Endothelial cell (in vitro differentiated cells): ENCODE measurements at places on chromosomes 2 and 18. TPM values are rescaled to one million over a fixed set of nuclear protein-coding genes. Genes with fewer than 3 reads are reported as not detected.

Gene OSBPL6
- total RNA-seq = 3.0 TPM

Gene SLC23A3
- total RNA-seq = 1.7 TPM

Gene RAD51AP2
- total RNA-seq = 0.44 TPM

Gene UBE2E3
- 237 TPM for total RNA-seq

Gene HOXD4
- total RNA-seq = 3.5 TPM

Gene FABP1
- total RNA-seq = not detected

Gene TFCP2L1
- 1.7 TPM for total RNA-seq

Gene C1GALT1C1L
- total RNA-seq = 0.31 TPM

DNA sequence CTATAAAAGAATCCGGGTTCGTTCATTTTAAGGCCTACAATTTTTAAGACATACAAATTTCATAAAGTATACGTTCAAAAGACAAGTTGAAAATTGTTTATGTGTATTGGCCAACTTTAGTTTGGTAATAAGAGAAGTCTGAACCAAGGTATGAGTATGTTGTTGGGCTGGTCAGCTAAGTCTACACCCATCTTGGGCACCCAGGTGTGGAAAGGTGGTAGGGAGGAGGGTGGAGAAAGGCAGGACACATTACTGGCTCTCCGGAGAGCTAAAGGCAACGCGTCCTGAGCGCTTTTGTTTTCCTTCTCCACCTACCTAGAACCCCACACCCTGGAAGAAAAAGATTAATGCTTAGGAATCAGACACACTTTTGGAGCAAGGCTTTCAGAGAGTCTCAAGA, 899 bp upstream of the PELI1 start:
- H3K4me1 ChIP-seq = peaks cover 29% of the 10 kb centered on the region
- no peak for DNase-seq
- peaks cover 3% of the 10 kb centered on the region for H3K27me3 ChIP-seq
- peaks cover 5% of the 10 kb centered on the region for H3K36me3 ChIP-seq
- H3K4me3 ChIP-seq = peak overlapping the region; percentile 85
- peak overlapping the region; percentile 97 for H3K27ac ChIP-seq

DNA sequence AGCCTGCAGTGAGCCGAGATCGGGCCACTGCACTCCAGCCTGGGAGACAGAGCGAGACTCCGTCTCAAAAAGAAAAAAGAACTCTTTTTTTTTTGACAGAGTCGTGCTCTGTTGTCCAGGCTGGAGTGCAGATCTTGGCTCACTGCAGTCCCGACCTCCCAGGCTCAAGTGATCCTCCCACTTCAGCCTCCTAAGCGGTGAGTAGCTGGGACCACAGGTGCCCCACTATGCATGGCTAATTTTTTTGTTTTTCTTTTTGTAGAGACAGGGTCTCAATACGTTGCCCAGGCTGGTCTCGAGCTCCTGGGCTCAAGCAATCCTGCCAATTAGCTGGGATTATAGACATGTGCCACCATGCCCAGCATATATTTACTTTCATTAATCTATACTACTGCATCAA, 12.5 kb upstream of the INO80D start:
- no peak overlapping the region for H3K27ac ChIP-seq
- no peak overlapping the region for H3K4me3 ChIP-seq
- no peaks in the 10 kb centered on the region for H3K4me1 ChIP-seq
- DNase-seq = no peak
- H3K27me3 ChIP-seq = no peaks in the 10 kb centered on the region

DNA sequence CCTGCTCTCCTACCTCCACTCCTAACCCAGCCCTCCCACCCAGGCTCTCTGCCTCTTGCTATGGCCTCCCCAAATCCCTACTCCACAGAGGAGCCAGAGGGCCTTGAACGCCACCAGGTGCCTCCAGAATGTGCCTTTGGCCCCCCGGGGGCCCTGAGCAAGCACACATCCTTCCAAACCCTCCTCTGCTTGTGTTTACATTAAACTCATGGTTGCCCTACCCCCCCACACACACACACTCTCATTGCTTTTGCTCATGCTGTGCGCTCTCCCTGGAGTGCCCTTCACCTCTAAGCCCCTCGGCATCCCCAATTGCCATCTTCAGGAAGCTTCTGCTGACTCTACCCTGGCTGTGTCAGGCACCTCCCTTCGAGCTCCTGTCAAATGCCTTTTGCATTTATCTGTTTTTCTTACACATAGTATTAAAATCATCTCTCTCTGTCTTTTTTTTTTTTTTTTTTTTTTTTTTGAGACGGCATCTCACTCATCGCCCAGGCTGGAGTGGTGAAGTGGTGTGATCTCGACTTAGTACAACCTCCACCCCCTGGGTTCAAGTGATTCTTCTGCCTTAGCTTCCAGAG, 16.3 kb upstream of the TET3 start:
- no peaks in the 10 kb centered on the region for H3K27me3 ChIP-seq
- no peak overlapping the region for H3K27ac ChIP-seq
- no peaks in the 10 kb centered on the region for H3K36me3 ChIP-seq
- no peak overlapping the region for H3K4me3 ChIP-seq

GRCh38 chr18:54220406-54220805, 4.1 kb downstream of the MBD2 start:
- H3K4me3 ChIP-seq = no peak overlapping the region
- no peak for DNase-seq
- no peaks in the 10 kb centered on the region for H3K36me3 ChIP-seq
- H3K27me3 ChIP-seq = peaks cover 3% of the 10 kb centered on the region
- H3K27ac ChIP-seq = no peak overlapping the region
- peaks cover 15% of the 10 kb centered on the region for H3K4me1 ChIP-seq

DNA sequence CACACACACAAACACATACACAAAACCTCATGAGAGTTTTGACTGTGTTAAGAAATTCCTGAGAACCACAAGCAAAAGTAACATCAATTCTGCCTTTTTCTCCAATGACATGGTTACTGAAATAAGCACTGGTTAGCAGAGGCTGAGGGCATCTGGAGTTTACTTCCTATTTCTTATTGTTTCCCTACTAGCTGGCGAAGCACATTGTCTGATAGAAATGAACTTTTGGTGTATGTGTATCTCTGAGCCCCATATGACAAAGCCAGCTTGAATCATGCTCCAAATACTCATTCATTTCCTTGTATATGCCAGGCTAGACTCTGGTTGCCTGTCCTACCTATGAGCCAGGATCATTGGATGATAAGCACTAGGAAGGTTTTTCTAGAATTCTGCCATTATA, 203.1 kb downstream of the NCKAP5 start:
- no peaks in the 10 kb centered on the region for H3K4me1 ChIP-seq
- no peak for DNase-seq
- H3K36me3 ChIP-seq = no peaks in the 10 kb centered on the region
- no peak overlapping the region for H3K27ac ChIP-seq

DNA sequence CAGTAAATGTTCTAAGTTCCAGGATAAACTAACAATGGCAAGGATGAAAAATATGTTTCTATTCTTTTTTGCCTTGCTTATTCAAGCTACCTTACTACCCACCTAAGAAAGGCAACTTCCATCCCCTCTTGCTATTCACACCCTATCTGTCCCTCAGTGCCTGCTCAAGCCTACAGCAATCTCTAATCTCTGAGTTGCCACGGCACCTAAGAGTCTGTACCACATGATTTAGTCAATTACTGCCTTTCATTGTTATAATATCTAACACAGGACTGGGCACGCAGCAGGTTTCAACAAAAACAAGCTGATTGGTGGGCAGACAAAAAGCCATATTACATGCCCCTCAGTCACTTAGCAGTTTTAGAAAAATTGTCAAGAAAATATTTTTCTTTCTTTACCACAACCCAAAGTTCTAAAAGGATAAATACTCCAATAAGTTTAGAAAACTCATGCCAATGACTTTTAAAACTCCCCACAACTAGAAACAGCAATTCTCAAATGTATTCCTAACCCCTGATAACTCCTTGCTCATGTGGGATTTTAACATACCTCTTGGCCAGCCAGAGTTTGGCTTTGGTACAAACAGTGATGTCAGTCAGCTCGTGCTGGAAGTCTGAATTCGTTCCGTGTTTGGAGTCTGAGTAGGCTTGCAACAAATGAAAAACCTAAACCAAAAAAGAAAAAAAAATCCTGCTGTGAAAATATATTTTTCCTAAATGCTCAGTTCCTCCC, 117.3 kb upstream of the ZFP36L2 start:
- peaks cover 8% of the 10 kb centered on the region for H3K27me3 ChIP-seq
- peaks cover 25% of the 10 kb centered on the region for H3K4me1 ChIP-seq
- H3K27ac ChIP-seq = no peak overlapping the region
- no peaks in the 10 kb centered on the region for H3K36me3 ChIP-seq

- no peak for DNase-seq
- H3K27me3 ChIP-seq = peaks cover 14% of the 10 kb centered on the region
- H3K36me3 ChIP-seq = no peaks in the 10 kb centered on the region
- peaks cover 21% of the 10 kb centered on the region for H3K4me1 ChIP-seq
Observed at GRCh38 chr2:25044990-25045389, 3.1 kb downstream of the EFR3B start.

DNA sequence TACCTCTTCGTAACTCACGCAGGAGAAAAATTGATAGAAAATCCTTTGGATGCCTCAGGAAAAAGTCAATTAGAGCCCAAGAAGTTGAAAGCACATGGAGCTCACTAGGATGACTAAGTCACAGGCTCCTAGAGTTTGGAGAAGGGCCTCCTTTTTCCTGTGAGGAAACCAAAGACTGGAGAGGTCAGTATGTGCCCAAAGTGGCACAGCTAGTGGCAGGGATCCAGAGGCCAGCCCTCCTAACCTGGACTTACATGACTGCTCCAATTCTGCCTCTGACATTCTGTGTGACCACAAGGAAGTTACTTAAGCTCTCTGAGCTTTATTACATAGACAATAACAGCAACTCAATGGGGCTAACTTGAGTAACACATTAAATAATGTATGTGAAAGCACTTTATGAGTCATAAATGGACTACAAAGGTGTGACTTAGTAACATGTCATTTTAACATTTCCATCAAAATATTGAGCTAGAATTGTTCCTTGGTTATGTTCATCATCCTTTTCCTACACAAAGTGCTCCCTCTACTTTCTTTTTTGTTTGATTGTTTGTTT, 91.6 kb downstream of the DHRS9 start:
- no peaks in the 10 kb centered on the region for H3K27me3 ChIP-seq
- H3K36me3 ChIP-seq = no peaks in the 10 kb centered on the region
- H3K27ac ChIP-seq = no peak overlapping the region
- H3K4me1 ChIP-seq = no peaks in the 10 kb centered on the region
- H3K4me3 ChIP-seq = no peak overlapping the region
- no peak for DNase-seq

- H3K27me3 ChIP-seq = peaks cover 7% of the 10 kb centered on the region
- H3K4me1 ChIP-seq = no peaks in the 10 kb centered on the region
- H3K4me3 ChIP-seq = no peak overlapping the region
- peaks cover 12% of the 10 kb centered on the region for H3K36me3 ChIP-seq
- no peak for DNase-seq
- no peak overlapping the region for H3K27ac ChIP-seq
Observed at GRCh38 chr2:4412637-4413187, 709.3 kb downstream of the DCDC2C start.

DNA sequence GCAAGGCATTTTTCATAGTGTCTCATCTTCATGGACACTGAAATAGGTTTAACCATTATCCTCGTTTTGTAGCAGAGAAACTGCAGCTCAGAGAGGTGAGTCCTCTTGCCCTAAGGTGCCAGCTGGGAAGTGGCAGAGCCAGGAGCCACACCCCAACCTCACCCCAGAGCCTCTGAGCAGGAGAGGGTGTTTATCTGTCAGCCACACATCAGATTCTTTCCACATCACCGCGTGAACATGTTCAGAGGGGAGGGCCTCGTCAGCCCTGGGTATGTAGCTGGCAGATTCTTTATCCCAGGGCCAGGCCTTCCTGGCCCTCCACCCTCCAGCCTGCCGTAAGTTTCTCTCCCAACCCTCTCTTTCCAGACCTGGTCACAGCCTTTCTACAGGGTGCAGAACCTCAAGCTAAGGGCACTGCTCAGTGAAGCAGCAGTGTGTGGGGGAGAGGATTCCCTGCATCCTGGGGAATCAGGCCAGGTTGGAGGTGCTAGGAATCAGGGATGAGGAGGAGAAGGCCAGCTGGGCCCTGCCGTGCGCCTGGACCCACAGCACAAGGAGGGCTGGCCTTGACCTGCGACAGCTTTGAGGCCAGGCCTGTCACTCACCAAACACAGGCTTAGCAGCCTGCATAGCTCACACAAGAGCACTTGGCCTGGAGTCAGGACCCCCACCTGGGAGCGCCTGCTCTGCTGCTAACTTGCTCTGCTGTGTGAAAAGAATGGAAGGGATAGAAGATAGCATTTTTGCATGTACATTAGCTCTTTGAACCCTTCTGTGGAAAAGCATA, 111.3 kb upstream of the MCFD2 start:
- no peaks in the 10 kb centered on the region for H3K4me1 ChIP-seq
- H3K27ac ChIP-seq = no peak overlapping the region
- H3K27me3 ChIP-seq = peaks cover 12% of the 10 kb centered on the region
- DNase-seq = no peak

GRCh38 chr2:126876631-126877030, 22.1 kb upstream of the TEX51 start:
- DNase-seq = no peak
- no peaks in the 10 kb centered on the region for H3K27me3 ChIP-seq
- H3K27ac ChIP-seq = no peak overlapping the region
- no peak overlapping the region for H3K4me3 ChIP-seq
- peaks cover 3% of the 10 kb centered on the region for H3K36me3 ChIP-seq
- H3K4me1 ChIP-seq = no peaks in the 10 kb centered on the region

GRCh38 chr2:230472621-230473018, 56.6 kb downstream of the SP100 start:
- no peaks in the 10 kb centered on the region for H3K27me3 ChIP-seq
- DNase-seq = no peak
- H3K27ac ChIP-seq = no peak overlapping the region
- H3K4me1 ChIP-seq = peaks cover 7% of the 10 kb centered on the region
- H3K4me3 ChIP-seq = no peak overlapping the region
- no peaks in the 10 kb centered on the region for H3K36me3 ChIP-seq

DNA sequence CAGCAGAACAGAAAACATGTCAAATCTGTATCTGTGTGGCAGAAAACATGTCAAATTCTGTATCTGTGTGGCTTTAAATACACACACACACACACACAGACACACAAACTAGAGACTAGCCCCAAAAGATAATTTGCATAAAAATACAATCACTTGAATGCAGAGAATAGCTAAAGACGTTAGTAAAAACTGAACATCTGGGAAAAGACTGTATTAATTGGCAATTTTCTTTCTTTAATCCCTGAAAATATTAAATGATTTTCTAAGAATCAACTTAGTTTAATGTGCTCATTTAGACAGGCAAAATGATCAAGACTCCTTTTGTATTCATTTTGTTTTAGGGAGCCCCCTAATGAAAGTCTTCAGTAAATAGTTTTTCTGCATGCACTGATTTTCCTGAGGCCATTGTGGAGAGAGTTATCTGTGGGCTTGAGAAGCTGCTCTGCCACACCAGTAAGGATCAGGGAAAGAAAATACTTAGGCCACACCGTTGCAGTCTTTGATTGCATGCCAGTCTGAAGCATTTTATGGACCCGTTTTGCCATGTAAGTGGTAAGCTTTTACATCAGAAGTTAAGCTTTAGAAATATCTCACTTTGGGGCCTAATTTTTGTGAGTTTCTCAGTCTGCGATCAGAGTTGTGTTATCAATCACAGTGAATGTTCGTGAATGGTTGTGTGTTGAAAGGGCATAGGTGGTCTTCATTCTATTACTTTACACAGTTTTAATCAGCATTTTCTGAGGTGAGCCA, 2.2 kb downstream of the SPATS2L start:
- no peaks in the 10 kb centered on the region for H3K36me3 ChIP-seq
- no peak for DNase-seq
- peaks cover 8% of the 10 kb centered on the region for H3K27me3 ChIP-seq
- H3K4me1 ChIP-seq = peaks cover 41% of the 10 kb centered on the region
- H3K27ac ChIP-seq = peak overlapping the region; percentile 48
- H3K4me3 ChIP-seq = peak overlapping the region; percentile 96

GRCh38 chr18:58531236-58531635, 97.7 kb downstream of the ALPK2 start:
- no peak overlapping the region for H3K4me3 ChIP-seq
- no peak overlapping the region for H3K27ac ChIP-seq
- H3K36me3 ChIP-seq = no peaks in the 10 kb centered on the region

- H3K4me3 ChIP-seq = no peak overlapping the region
- H3K36me3 ChIP-seq = no peaks in the 10 kb centered on the region
- H3K4me1 ChIP-seq = peaks cover 3% of the 10 kb centered on the region
- no peak overlapping the region for H3K27ac ChIP-seq
- no peaks in the 10 kb centered on the region for H3K27me3 ChIP-seq
Observed at GRCh38 chr18:41390309-41390708, 564.7 kb upstream of the PIK3C3 start.
